ENCODE measurements at places on chromosomes 5 and 9.
A peak's percentile ranks its signal among the peaks of the same experiment; 100 is the strongest.

GRCh38 chr5:119362714-119363113 is 6.9 kb downstream of the TNFAIP8 start:
- DNase-seq = no peak

DNA sequence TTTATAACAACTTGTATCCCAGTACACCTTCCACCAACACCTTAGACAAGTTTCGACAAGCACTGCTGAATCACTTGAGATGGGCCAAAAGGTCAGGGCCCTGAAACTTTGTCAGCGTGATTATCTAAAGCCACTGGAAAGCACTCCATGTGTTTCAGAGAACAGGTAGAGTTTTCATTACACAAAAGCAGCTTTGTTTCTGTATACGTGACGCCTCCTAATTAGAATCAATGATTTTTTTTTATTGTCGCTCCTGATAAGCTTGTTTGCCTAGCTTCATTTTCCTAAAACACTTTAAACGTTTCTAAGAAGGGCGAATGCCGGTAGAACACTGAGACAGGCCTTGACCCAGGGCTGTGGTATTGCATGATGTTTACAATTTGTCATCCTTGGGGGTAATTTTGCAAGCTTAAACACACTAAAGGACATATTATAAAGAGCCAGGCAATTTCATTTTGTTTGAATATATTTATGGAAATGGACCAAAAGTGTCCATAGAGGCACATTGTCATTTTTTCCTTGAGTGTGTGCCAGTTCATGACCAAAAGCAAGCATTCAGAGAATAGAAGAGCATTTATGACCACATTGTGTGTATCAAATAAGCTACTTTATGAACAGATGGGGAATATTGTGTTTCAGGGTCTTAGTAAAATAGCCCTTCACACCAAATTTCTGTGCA is 193.6 kb downstream of the GLIS3 start:
- no peak for DNase-seq

DNA sequence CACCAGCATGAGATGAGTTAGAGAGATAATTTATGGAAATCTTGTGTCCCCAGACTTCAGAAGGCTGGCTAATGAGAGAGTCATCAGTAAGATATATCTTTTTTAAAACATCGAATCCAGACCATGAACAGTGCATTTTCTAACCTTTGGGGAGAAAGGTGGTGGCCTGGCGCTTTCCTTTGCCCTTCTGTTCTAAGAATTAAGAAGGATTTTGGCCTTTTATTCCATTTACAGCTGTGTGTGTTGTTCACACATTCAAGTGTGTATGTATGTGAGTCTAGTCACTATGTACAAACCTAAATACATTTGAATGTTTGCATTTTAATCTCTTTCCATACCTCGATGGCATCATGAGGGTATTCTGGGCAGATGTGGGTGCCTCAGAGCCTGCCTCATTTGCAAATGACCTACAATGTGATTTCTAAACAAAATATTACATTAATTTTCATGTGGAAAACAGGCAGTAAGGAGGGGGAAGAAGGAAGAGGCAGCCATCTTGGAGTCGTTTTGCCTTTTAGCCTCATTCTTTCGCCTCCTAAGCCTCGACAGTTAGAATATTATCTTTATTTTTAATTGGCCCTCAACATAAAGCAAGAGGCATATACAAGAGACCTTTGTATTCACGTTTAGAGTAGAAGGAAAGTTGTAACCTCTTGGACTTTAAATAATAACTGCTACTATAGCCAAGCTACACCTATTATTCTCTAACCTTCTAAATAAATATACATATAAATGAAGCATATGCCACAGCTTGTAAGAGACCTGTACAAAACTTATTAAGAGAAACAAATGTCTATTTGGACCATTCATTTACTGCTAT is 125.3 kb upstream of the TMEM161B start:
- no peak for DNase-seq

- DNase-seq = no peak
Measured at GRCh38 chr9:113238859-113239232, 17.5 kb downstream of the SLC31A1 start.

GRCh38 chr9:127278372-127278771 is 13.8 kb downstream of the GARNL3 start:
- no peak for DNase-seq

GRCh38 chr5:180801596-180802324 is 846 bp downstream of the MGAT1 start:
- no peak for DNase-seq

DNA sequence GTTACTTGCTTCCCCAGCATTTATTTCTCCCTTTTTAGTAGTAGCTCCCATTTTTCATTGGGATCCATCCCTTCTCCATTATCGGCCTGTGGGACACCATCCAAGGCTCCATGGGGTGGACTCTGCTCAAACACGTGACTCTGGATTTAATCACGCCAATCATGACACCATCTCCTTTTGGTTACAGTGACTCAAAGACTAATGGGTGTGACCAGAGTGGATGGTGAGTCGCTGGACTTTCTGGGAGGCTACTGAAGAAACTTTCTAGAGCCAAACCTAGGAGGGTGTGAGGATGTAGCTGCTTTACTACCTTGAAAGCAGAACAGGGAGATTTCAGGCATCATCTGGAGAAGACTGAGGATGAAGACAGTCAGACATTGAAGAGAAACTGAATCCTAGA is 93.1 kb downstream of the PJA2 start:
- no peak for DNase-seq

DNA sequence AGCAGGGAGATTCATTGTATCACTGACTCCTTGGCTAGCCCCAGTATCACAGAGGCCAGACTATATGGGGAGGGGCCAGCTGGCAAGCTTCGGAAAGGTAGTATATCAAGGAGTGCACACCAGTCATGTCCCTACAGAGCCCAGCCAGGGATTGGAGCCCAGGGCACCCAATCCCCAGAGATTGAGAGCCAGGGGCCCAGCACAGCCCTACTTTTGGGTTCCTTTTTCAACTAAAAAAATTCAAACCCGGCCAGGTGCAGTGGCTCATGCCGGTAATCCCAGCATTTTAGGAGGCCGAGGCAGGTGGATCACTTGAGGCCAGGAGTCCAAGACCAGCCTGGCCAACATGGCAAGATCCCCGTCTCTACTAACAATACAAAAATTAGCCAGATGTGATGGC is 5.4 kb upstream of the MYORG start:
- DNase-seq = no peak

- DNase-seq = peak; percentile 35
Measured at GRCh38 chr5:1004461-1005248, 3.9 kb upstream of the NKD2 start.

- no peak for DNase-seq
Measured at GRCh38 chr9:138007918-138008841, 130.6 kb downstream of the CACNA1B start.

DNA sequence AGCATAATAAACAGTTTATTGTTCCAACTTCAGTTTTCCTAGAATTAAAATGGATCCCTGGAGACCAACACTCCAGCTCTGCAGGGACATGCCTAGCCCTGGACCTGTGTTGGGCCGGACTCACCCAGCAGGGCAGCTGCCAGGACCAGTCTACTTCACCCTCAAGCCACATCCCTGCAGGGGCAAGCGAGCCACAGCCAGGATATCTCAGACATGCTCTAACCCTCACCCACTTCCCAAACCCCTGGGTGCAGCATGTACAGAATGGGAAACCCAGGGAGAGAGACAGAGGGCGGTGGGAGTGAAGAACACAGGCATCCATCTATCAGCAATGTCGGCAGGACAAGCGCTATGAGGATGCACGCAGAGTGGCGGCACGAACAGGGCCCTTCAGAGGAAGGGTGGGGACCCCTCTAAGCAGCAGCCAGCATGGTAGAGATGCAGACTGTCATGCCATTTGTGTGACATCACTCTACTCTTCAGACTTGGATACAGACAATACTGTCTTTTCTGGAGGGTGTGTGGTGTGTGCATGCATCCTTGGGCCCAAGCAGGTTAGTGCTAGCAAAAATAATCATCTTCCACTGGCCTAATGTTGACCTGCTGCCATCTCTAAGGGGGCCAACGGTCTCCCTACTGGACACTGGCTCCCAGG is 83.1 kb downstream of the SEMA4D start:
- DNase-seq = no peak
